ENCODE measurements at places on chromosomes 4 and X.

DNA sequence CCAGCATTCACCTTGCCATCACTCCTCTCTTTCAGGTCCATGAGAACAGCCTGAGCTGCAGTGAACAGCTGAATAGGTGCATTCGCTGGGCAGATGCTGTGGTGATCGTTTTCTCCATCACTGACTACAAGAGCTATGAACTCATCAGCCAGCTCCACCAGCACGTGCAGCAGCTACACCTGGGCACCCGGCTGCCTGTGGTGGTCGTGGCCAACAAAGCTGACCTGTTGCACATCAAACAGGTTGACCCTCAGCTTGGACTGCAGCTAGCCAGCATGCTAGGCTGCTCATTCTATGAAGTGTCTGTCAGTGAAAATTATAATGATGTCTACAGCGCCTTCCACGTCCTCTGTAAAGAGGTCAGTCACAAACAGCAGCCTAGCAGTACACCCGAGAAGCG, 3.2 kb downstream of the RASL11B start:
- DNase-seq, result no peak

DNA sequence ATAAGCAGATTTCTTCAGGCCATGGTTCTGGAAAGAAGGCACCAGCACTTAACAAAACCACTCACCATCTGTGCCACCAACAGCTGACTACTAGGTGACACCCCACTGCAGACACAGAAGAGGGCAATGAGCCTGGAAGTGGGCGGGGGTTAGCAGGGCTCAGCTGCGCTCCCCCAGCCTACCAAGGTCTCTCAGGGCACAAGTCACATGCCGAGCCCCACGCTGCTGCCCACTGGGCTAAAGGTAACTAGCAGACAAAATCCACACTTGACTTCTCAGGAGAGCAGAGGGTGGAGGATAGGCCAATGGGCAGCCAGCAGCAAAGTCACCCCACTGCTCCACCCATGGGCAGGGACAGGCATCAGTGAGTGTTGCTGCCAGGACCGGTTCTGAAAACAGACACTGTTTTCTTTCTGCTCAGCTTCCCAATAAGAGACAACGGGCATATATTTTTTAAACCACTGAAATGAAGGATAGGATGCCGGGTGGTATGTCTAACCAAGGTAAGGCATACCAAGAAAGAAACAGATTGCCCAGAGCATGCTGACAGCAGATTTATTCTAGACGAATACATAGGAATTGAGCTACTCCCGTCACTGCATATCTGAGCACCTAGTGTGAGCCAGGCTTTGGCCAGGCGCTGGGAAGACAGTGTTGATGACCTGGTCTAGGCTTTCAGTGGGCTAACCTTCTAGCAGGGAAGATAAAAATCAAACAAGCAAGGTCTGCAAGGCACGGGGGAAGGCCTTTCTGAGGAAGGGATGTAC, 20.1 kb downstream of the ACSL1 start:
- DNase-seq, result no peak

- peak; percentile 38 for DNase-seq
Measured at GRCh38 chr4:78667764-78668163, 108.4 kb upstream of the BMP2K start.

DNA sequence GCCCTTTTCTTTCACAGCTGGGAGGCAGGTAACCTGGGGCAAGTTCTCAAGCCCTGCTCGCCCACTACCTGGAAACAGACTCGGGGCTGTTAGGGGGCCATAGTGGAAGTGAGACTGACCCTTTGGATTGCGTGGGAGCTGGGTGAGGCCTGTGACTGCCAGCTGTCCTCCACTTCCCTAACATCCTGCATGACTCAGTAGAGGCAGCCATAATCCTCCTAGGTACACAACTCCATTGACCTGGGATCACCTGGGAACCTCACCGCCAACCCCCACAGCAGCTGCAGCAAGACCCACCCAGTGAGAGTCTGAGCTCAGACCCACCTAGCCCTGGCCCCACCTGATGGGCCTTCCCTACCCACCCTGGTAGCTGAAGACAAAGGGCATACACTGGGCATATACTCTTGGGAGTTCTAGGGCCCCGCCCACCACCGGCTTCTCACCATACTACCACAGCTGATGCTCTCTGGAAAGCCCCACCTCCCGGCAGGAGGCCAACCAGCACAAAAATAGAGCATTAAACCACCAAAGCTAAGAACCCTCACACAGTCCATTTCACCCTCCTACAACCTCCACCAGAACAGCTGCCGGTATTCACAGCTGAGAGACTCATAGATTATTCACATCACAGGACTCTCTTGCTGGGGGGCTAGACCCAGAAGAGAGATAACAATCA, 61.1 kb upstream of the DCTD start:
- DNase-seq, result no peak

GRCh38 chrX:19953145-19953544, 37.7 kb downstream of the BCLAF3 start:
- no peak for DNase-seq

DNA sequence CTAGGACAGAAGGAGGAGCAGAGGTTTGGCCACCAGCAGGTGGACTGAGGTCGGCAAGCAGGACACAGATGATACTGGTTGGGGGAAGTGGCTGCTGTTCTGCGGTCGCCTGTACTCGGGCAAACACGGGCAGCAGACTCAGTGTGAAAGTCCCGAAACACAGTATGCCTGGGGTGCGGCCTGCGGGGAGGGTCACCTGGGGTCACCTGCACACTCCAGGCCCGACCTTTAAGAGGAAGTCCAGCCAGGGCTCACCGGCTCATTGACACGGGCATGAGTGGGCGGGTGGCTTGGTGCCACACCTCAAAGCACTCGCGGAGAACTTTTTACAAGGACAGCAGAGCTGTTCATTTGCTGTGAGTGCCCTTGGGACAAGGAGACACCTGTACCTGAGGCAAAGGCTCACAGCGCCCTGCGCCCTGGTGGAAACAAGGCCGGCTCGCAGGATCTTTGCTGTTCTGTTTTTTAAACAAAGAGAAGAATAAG, 71.5 kb upstream of the MXD4 start:
- DNase-seq, result no peak

DNA sequence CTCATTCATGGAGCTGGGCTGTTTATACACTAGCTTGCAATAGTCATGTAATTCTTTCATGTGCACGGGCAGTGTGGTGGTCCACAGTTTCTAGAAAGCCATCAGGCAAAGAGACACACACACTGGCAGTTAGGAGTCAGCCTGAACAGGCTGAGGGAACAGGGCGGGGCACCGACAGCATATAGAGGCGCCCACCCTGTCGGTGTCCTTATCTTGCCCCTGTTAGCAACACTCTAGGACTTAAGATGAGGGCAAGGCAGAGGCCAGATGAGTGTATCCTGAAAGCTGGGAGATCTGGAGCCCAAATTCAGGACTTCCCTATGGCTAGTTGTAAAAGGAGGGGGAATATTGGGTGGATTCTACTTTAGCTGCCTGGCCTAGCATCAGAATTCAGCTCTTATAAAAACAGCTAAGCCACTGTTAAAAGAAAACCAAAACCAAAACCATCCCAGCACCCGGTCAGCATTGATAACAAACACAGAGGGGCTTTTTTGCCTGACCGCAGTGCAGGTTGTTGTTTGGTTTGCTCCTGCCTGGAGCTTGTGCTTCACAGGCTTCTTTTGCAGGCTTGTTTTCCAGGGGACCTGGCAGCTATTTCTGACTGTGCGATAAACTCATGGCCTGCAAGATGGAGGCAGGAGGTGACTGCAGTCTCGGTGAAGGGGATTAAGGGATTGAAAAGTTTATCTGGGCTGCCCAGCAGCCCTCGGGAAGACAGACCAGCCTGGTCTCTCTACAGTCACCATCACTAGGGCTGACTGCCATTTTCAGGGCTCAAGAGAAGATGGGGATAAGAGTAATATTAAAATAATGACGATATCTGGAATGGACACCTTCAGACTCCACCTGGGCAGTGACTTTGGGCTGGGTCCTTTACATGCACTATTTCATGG, 638.9 kb downstream of the MID1IP1 start:
- DNase-seq, result no peak

DNA sequence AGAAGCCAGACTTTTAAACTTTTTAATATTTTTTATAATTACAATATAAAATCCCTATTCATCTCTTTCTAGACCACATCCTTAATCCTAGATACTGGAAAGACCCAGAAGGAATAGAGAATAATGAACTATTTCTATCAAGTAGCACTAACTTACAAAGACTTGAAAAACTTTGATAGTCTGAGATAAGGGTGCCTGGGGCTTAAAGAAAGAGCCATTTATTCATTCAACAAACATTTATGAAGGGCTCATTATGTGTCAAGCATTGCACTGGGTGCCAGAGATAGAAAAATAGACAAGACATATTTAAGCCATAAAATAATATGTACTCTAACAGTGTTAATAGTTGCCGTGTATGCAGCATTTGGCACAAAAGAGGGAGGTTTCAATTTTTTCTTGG, 178.0 kb upstream of the EMCN start:
- DNase-seq, result no peak

- no peak for DNase-seq
Measured at GRCh38 chrX:16855363-16856075, 14.6 kb downstream of the RBBP7 start.

DNA sequence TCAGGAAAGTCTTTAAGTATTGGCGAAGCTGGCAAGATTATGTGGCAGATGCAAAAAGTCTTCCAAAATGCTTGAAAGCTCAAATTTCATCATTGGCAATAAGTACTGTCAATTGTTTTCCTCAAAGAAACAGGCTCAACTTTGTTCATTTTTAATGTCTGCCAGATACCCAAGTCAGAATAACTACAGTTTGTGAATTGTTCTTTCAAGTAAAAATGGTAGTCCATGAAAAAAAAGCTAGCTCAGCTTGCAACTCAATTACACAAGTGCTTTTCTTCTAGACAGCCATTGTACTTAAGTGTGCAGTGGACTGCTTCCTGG, 70.5 kb downstream of the AFF1 start:
- DNase-seq, result no peak

DNA sequence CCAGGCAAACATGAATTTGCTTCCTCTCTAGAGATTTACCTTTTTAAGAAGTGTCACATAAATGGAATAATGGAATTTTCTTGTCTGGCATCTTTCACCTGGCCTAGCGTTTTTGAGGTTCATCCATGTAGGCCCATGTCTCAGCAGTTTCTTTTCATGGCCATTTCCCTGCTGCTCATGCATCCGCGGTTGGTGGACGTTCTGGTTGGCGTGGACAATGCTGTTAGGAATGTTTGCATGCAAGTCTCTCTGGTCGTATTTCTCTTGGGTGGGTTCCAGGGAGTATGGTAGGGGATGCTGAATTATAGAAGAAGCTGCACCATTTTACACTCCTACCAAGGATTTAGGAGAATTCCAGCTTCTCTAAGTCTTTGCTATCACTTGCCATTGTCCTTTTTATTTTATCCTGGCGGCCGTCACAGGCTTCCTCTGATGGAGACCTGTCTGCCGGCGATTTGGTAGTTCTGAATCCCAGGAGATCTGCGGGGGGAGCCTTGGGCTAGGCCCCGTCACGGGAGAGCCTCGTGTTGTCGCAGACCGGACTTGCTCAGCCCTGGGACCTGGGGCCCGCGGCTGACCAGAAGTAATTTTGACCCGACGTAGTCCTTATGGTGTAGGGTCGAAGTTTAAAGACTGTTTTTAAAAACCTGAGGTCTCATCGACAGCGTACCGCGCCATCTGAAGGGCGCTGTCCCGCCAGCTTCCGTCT, 56.9 kb upstream of the TADA2B start:
- no peak for DNase-seq

DNA sequence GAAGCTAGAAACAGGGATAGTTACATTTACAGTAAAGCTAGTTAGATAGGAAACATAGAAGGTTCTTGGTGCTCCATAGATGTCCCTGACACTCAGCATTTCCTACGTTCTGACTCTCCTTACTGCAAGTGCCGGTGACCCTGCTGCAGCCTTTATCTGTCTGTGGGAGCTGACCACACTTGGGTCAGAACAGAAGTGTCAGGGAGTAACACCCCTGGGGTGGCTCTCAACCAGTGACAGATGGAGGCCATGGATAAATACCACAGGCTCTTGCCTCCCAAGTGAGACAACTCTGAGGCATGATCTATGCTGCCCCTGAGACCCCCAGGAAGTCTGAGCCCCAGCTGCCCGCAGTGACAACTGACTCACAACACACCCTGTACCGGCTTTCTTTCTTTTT, 69.8 kb downstream of the ANXA3 start:
- no peak for DNase-seq

DNA sequence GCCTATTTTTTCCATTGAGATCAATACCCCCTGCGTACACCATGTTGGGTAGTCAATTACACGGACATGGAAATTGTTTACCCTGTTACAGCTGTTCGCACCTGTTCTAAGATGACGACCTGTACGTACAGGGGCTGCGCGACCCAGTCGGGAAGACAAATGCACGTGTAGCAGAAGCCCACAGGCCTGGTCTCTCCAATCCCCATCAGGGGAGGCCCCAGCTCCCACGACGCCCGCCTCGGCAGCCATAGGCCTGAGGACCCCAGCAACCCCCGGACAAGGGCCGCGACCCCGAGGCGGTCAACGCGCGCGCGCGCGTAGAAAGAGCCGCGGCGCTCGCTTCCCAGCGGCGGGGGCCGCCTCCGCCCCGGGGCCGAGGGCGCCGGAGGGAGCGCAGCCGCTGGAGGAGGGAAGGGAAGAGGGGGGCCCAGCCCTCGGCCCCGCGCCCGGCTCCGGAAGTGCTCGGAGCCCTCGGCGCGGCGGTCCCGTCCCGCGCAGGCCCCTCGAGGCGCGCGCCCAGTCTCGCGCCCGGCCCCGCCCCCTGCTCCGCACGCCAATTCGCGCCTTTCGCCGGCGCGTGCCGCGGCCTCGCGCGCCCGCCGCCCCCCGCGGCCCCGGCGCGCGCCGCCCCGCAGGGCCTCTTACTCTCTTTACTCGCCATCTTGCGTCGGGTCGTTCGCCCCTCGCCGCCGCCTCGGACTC, 618 bp downstream of the RBBP7 start:
- DNase-seq, result peak; percentile 32

- DNase-seq, result no peak
Measured at GRCh38 chrX:79704325-79704724, 310.2 kb upstream of the TBX22 start.

- DNase-seq, result no peak
Measured at GRCh38 chr4:18180122-18180521, 158.6 kb upstream of the LCORL start.

DNA sequence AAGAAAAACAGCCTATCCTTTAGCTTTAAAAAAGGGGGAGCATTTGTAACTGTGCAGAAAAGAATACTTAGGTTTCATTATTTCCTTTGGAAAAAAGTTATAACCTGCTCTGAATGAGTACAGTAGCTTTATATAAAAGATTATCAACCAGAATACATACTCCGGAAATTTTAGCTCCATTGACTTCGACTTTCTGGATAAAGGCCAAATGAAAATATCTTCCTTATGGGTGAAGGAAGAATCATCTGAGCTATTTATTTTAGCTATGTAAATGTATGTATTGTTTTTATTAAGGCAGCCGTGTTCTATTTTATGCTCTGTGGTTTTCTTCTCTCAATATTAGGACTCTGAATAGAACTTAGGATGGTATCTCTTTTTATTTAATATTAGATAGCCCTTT, 69.0 kb upstream of the ETNPPL start:
- DNase-seq, result no peak

- DNase-seq, result no peak
Measured at GRCh38 chrX:141314441-141314840, 72.1 kb upstream of the SPANXC start.

- DNase-seq, result no peak
Measured at GRCh38 chr4:22551550-22551949, 35.7 kb upstream of the ADGRA3 start.

Measured in activated CD4-positive, alpha-beta T cell treated with anti-CD3 and anti-CD28 coated beads, Interleukin-2, Interleukin-4, amounts not matched to agents 100 ng/mL and 50 ng/mL, durations not matched to agents 16 hours and 8 hours (primary cell).